ENCODE measurements at places on chromosomes 2 and 18. TPM values are rescaled to one million over a fixed set of nuclear protein-coding genes. Genes with fewer than 3 reads are reported as not detected.

HOXD3 gene
- 4.2 TPM for total RNA-seq

FTCDNL1 gene
- total RNA-seq = 1.0 TPM

FBXO15 gene
- 1.0 TPM for total RNA-seq

MDH1B gene
- total RNA-seq = not detected

RPRM gene
- total RNA-seq = 3.1 TPM

CCBE1 gene
- total RNA-seq = 2.6 TPM

TCF4 gene
- total RNA-seq = 205 TPM

MREG gene
- total RNA-seq = 0.52 TPM

Measured in skeletal muscle tissue (tissue), 5 donors.